ENCODE measurements at places on chromosomes 5 and 9.

- DNase-seq, result no peak
Observed at GRCh38 chr9:134475011-134475790, 148.9 kb downstream of the RXRA start.

GRCh38 chr9:86924206-86924605 is 23.1 kb downstream of the GAS1 start:
- no peak for DNase-seq

DNA sequence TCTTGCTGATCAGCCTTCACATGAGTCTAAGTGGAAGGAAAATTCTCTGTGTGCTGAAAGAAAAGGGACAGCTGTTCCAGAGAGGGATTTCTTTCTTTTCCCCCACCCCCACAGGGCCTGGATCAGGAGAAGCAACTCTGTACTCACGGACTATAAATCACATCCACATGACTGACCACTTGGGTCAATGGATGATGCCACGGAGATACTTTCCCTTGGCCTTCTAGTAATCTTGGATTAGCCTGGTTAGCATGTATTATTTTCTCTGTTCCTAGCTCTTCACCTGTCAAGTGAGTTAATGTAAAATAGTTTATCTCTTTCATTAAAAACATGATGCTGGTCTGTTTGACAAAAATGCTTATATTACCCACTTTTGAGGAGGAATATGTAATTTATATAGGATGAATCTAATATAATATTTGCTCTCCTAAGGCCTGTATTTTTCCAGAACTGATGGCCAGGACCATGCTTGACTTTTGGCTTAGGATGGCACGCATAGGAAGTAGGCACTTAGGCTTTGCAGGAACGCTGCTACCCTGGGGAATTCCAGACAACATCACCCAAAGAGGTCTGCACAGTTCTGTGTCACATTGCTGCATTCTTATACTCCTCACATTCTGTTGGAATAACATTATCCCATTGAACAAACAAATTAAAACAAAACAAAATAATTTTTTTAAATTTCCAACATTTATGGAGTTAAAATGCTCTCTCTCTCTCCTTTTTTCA is 892.1 kb downstream of the TLE1 start:
- DNase-seq, result no peak

DNA sequence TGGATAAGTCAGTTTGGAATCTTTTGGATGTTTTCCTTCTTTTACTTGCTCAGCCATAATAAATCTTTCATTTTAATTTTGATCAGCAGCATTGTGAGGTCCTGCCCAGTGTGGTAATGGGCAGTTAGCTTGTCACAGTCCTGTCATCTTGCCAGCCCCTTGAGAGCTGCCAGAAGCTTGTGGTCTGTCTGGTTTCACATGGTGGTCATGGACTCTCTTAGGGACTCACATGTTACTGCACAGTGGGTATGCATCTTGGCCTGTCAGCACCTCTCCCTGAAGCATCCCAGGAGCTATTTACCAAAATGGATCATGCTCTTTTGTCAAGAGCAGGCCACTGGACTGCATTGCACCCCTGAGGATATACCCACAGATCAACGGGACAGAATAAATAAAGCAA is 60.3 kb downstream of the DAPK1 start:
- no peak for DNase-seq

GRCh38 chr5:85109616-85110015 is 724.9 kb upstream of the EDIL3 start:
- DNase-seq, result no peak

DNA sequence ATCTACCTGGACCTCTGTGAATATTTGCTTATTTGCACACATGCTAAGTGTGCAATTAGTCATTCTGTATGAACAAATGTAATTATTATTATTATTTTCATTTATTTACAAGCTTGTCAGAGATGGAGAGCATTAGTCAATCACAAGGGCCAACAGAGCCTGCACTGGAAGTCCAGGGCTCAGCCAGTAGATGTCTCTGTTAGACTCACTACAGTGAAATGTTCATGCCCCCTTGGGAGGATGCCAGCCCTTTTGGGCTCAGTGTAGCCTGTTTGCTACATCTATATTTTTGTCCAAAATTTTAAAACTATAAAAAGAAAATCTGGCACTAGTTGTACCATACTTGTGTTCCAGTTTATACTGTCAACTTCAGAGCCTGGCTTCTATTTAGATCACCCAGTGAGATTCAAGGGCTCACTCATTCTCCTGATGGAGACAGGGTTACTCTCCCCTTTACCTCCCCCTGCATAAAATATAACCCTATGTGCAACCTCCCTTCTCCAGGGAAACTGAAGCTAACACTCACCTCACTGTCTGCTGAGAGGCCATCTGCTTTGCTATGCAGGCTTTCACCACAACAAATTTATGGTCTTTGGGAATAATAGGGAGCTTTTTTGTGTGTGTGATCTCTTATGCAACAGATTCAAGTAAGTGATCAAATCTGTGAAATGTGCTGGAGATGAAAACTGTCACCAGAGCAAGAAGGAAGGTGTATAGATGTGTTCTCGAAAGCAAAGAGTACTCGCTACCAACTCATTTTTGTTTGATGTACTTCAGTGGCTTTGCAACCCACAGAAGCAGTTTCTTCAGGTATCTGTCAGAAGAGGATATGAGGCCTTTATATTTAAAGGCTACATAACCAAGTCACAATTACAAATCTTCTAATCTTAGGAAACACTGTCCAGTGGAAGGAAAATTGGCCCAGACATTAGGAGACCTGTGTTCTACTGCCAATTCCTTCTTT is 99.9 kb upstream of the TLE4 start:
- DNase-seq, result no peak

GRCh38 chr9:131310833-131311554 is 21.5 kb downstream of the PLPP7 start:
- no peak for DNase-seq

DNA sequence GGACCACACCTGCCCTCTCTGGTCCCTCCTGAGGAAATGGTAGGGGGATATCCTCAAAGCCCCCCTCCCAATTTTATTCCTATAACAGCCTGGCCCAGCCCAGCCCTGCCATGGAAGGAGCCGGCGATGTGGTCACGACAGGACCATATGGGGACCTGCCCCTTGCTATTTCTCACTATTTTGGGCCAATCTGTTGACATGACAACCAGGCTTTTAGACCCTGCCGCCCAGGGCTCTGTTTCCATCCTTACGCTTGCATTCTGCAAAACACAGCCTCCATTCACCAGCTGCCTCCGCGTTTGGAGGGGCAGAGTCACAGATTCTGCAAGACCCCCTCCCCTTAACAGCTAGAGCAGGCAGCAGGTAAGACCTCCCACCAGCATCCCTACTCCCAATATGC is 112.2 kb downstream of the GABBR2 start:
- no peak for DNase-seq

- DNase-seq, result peak; percentile 20
Observed at GRCh38 chr5:125970631-125971307, 452.4 kb upstream of the GRAMD2B start.

- no peak for DNase-seq
Observed at GRCh38 chr5:9408964-9409363, 136.9 kb downstream of the SEMA5A start.

DNA sequence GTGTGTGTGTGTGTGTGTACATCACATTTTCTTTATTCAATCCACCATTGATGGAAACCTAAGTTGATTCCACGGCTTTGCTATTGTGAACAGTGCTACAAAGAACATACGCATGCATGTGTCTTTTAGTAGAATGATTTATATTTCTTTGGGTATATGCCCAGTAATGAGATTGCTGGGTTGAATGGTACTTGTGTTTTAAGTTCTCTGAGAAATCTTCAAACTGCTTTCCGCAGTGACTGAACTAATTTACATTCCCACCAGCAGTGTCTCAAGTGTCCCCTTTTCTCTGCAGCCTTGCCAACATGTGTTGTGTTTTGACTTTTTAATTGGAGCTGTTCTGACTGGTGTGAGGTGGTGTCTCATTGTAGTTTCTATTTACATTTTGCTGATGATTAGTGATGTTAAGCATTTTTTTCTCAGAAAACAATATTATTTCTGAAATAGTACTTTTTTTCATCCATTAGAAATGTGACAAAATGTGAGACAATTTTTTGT is 769.7 kb downstream of the TAF11L14 start:
- DNase-seq, result no peak

DNA sequence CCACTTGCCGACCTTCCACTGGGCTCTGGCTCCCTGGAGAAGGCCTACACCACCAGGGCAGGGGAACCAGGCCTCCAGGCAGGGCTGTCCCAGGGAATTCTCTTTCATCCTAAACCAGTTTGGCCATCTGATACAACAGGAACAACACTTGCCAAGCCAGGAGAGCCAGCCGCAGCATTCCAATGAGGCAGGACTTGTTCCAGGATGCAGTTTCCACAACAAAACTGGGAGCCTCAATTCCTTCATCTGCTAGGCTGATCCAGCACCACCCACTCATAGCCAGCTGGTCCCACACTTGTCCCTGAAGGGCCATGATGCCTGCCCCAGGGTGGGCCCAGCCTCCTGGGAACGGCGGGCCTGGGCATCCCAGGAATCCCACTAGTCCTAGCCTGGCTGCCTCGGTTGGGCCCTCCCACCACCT is 26.0 kb downstream of the BICD2 start:
- no peak for DNase-seq

GRCh38 chr5:80874162-80874561 is 86.0 kb upstream of the RASGRF2 start:
- no peak for DNase-seq

- no peak for DNase-seq
Observed at GRCh38 chr9:114131808-114132549, 23.4 kb upstream of the COL27A1 start.

GRCh38 chr5:38433160-38433861 is 123.1 kb downstream of the LIFR start:
- no peak for DNase-seq

- no peak for DNase-seq
Observed at GRCh38 chr9:103713631-103714030, 380.5 kb upstream of the SMC2 start.

- DNase-seq, result no peak
Observed at GRCh38 chr5:29790281-29790680, 1403.2 kb upstream of the CDH6 start.

DNA sequence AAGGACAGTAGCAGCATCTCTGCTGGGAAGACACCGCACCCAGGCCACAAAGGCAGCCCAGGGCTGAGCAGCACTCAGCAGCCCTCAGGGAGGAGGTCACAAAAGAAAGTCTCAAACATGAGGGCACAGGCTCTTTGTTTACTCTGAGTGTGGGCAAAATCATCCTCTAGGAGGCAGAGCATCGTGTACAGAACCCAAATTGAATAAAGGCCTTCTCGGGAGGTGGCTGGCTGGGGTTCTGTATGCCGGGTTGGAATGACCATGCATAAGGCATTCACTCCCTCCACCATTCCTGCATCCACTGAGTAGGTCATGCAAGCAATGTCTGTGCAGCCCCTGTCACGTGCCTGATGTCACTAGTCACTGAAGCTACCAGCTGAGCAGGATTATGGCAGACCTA is 412.8 kb downstream of the SPOCK1 start:
- DNase-seq, result no peak

DNA sequence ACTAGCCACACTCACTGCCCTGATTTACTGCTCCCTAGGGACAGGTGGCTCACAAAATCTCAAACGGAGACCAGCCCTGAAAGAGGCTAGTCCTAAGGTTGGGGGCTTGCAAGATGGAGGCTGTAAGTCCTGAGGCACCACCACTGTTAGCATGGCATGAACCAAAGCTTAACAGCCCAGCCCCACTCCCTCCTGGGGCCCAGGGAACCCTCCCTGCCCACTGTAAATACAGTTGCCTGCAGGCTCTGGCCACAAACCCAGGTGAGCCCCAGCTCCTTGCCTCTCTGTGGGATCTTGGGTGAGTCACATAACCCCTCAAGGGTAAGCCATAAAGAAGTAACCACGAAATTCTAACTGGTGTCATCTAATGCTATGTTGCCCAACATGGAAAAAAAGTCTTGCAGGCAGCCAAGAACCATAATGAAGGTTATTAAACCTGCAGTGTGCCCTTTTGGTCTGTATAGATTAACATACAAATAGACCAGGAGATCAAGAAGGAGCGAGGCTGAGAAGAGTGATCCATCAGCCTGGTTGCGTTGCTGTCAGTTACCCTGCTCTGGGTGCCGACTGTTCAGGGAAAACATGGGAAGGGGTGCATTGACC is 1.7 kb upstream of the POMT1 start:
- no peak for DNase-seq

DNA sequence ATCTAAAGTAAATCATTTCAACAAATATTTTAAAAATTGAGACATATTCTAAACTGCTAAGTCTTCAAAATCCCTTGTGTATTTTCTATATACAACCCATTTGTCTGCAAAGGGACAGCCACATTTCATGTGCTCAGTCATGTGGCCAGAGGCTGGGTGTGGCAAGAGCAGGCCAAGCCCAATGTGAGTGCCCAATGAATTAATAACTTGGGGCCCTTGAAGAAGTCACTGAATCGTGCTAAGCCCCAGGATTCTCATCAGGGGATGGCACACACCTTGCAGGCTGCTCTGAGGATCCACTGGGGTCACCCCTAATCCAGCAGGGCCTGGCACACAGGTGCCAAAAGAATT is 78.2 kb upstream of the SMIM23 start:
- DNase-seq, result no peak

GRCh38 chr5:1227667-1228066 is 2.5 kb downstream of the SLC6A18 start:
- DNase-seq, result no peak

- DNase-seq, result no peak
Observed at GRCh38 chr5:89233462-89233861, 350.5 kb upstream of the MEF2C start.

DNA sequence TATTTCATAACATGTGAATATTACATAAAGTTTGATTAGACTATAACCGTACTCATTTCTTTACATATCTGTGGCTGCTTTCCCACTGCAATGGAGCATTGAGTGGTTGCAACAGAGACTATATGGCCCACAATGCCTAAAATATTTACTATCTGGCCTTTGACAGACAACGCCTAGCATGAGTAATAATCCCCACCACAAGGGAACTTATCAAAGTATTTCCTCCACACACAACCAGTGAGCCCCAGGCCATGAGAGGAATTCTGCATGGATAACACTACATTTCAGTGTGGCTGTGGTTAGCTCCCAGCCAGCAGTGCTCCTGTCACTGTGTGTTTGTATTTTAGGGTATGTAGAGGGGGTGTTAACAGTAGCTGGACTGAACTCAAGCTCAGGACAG is 54.8 kb downstream of the FAM81B start:
- DNase-seq, result no peak

GRCh38 chr9:24844217-24844616 is 298.5 kb upstream of the IZUMO3 start:
- no peak for DNase-seq

- DNase-seq, result peak; percentile 54
Observed at GRCh38 chr5:156934450-156935211, 28.4 kb downstream of the TIMD4 start.
